Left renal pelvis (tissue), 4 donors: ENCODE measurements at places on chromosomes 6 and 20. TPM values are rescaled to one million over a fixed set of nuclear protein-coding genes. Genes with fewer than 3 reads are reported as not detected.

DNA sequence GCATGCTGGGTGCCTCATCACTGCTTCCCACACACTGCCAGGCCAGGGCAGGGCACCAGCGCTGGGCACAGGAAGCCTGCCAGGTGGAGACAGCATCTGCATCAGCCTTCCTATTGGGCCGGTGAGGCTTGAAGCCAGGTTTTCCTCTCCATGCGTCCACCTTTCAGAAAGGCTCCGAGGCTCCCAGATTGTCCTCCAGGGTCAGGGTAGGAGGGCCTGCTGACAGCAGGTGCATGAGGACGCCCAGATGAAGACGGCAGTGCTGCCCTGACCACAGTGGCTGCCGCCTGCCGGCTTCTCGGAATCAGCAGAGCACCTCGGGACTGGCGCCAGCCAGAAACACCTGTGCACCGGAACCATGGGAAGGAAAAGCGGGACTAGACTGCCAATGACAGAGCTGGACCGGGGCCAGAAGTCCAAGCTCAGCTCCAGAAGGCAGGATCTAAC is 170.5 kb upstream of the CST7 start:
- DNase-seq = no peak

DNA sequence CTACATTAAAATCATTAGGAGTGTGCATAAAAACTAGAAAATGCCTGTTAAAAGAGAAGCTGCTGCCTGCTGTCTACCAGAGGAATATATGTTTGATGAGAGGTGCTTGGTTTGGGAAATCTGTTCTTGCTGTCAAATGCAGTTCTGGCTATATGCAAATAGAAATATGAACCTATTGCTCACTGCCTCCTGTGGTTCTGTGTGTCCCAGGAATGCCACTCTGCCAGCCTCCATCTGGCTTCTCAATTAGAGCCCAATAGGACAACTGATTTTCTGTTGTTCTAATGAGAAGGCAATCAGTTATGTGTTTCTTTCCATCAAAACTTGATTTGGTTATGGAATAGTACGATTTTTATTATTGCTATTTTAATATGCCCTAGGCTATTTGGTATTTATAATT is 759.7 kb downstream of the HDGFL1 start:
- no peak for DNase-seq

DNA sequence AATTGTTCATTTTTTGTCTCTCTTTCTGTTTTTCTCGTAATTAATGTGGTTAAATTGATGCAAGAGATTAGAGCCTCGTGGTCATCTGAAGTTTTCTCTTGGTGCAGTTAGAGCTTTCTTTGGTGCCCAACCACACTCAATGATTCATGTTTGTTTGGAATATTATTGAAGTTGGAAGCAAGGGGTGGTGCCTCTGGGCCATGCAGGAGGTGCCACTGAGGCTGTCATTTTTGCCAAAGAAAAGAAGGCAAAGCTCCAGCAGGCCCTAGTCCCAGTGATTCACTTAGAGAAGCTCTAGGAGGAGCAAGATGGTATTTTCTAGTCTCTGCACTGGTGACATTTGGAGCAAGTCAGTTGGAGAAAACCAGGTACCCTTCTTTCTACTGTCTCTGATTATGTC is 144.5 kb upstream of the RALGAPA2 start:
- DNase-seq = no peak

DNA sequence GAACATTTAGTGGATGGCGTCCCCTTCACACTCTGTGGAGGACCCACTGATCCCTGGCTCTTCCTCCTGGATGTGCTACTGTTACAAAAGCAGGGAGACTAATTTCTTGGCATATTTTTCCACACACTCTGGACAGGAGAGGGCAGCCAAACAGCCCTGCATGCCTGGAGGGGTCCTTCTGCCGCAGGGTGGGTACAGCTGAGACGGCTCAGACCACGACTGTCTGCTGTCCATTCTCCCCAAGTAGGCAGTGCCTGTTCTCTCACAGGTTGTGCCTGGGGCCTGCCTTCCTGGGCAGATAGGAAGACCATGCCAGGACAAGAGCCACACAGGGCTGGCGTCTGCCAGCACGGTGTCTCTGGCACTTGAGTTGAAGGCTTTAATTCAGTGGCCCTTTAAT is 260.1 kb downstream of the FOXC1 start:
- no peak for DNase-seq

- DNase-seq = no peak
Observed at GRCh38 chr6:20211941-20212391, 303 bp downstream of the MBOAT1 start.

- no peak for DNase-seq
Observed at GRCh38 chr6:144944106-144944505, 659.0 kb downstream of the UTRN start.

Gene TINAG
- 22.1 TPM for polyA plus RNA-seq

Gene PXDC1
- polyA plus RNA-seq = 29.0 TPM

Gene PRDM1
- polyA plus RNA-seq = 3.7 TPM

Gene VGLL2
- not detected for polyA plus RNA-seq

Gene TRIM15
- polyA plus RNA-seq = not detected

Gene NKAIN4
- 24.2 TPM for polyA plus RNA-seq

DNA sequence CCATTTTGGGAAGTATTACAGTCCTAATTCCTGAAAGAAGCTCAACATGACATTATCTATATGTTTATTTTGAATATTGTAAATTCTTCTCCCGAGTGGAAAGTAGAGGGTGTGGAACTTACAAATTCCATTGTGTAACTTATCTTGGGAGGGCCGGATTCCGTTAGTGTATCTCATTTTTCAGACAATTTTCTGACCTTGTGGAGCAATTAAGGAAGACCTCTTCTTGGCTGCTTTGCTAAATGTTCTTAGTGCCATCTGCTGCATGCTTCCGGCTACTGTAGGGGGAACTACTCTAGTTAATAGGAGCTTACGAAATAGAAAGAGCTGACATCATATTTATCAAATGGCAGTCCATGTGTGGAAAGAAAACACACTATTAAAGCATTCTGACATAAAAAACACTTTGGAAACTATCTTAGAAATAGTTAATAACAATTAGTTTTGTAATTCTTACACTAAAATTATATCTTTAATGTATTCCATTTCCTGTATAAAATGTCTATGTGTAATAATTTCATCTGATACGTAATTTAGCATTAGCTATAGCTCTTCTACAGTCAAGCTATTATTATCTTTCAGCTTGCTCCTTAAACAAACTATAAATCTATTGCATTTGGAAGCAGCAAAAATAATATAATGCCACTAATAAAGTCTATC is 41.5 kb upstream of the KCNQ5 start:
- no peak for DNase-seq

DNA sequence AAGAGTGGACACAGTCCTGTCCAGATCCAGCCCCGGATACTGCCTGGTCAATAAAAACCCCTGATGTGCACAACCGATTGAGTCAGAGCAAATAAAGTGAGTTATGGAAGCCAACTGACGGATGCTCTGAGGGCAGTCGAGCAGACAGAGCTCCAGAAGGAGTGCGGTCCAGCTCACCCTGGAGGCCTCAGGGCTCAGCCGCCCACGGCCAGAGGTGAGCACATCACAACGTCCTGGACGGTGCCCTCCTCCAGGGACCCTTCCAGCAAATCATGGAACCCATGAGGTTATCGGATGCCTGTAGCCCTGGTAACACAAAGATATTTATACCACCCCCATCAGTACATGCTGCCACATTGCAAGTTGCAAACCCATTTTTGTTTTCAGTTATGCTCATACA is 44.0 kb upstream of the SMOC2 start:
- DNase-seq = no peak

Gene SLC16A10
- polyA plus RNA-seq = 27.0 TPM

Gene BPIFA1
- not detected for polyA plus RNA-seq

- DNase-seq = no peak
Observed at GRCh38 chr20:7214081-7214740, 446.7 kb downstream of the BMP2 start.

Gene FRS3
- 5.0 TPM for polyA plus RNA-seq

Gene NINL
- 37.9 TPM for polyA plus RNA-seq

- DNase-seq = no peak
Observed at GRCh38 chr6:150603176-150603575, 3.5 kb downstream of the PLEKHG1 start.

Gene SNAP91
- 2.6 TPM for polyA plus RNA-seq

GRCh38 chr6:36867471-36868224 is 7.0 kb downstream of the PPIL1 start:
- DNase-seq = no peak

GRCh38 chr6:42769051-42769450 is 12.8 kb upstream of the BICRAL start:
- no peak for DNase-seq

- no peak for DNase-seq
Observed at GRCh38 chr20:23317081-23317480, 33.5 kb upstream of the NXT1 start.

GRCh38 chr6:125748406-125749172 is 843 bp upstream of the HEY2 start:
- no peak for DNase-seq

DNA sequence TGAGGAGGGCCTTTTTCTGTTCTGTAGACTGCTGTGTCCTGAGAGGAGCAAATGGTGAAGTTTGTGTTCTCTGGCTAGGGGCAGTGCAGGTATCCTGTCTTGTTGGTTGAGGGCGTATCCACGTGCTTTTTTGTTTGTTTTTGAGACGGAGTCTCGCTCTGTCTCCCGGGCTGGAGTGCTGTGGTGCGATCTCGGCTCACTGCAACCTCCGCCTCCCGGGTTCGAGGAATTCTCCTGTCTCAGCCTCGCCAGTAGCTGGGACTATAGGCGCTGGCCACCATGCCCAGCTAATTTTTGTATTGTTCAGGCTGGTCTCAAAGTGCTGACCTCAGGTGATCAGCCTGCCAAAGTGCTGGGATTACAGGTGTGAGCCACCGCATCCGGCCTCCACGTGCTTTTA is 10.8 kb upstream of the PXDC1 start:
- no peak for DNase-seq

Gene RBM24
- polyA plus RNA-seq = 1.3 TPM

GRCh38 chr20:21665687-21666446 is 39.6 kb upstream of the PAX1 start:
- no peak for DNase-seq

- peak; percentile 29 for DNase-seq
Observed at GRCh38 chr6:7673063-7673536, 52.8 kb upstream of the BMP6 start.

Gene EDN3
- 6.3 TPM for polyA plus RNA-seq

GRCh38 chr20:62627901-62628612 is 14.2 kb upstream of the SLCO4A1 start:
- DNase-seq = no peak

Gene SMOC2
- polyA plus RNA-seq = 420 TPM

GRCh38 chr6:35610830-35611229 is 77.9 kb downstream of the FKBP5 start:
- DNase-seq = no peak

DNA sequence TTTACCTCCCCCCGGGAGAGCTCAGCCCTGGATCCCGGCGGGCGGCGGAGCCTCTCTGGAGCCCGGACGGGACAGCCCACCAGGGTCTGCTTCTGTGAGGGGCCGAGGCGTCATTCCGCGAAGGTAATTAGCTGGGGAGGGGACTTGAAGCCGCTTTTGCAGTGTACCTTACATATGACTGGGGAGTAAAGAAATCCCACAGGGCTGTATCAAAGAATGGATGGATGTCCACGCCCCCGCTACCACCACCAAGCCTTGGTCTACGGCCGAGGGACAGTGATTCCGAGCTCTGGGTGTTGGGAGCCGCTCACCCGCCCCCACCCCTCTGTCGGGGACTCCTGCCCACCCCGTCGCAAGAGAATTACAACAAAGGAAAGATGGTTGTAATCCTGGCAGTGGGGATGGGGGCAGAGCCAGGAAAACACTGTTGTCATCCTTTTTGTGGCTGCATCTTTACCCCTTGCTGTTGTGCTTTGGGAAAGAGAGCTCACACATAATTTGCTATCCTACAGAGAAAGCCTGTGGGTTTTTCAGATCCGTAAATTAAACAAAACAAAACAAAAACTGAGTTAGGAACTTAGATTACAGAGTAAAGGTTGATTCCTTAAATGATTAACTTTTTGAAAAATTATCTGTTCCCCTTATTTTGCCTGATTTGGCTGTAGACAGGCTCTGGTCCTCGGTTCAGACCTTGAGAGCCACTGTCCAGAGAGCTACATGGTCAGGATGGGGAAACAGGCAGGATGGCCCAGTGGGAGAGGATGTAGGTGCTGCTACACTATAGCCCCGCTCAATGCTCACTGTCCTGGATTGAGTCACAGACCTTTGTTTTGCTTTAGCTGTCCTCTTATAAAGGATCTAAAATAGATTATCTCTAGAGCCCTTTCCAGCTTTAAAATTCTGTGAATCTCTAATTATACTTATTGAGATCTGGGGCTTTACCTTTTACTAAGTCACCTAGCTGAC is 997 bp upstream of the FBXO30 start:
- peak; percentile 36 for DNase-seq

DNA sequence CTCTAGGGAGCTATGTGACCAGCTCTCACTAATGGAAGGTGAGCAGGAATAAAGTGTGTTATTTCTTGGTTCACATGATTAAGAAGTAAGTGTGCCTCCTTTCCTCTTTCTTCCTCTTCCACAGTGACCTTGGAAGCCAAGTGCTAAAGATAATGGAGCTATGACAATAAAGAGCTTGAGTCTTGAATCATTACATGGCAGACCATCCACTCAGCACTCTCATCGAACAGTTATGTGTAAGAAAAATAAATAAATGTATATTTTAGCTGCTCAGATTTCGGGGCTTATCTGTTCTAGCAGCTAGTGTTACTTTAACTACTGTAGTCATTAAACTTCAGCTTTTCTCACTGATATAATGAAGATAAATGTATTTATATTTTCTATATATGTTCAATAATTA is 72.9 kb downstream of the HDGFL1 start:
- no peak for DNase-seq

DNA sequence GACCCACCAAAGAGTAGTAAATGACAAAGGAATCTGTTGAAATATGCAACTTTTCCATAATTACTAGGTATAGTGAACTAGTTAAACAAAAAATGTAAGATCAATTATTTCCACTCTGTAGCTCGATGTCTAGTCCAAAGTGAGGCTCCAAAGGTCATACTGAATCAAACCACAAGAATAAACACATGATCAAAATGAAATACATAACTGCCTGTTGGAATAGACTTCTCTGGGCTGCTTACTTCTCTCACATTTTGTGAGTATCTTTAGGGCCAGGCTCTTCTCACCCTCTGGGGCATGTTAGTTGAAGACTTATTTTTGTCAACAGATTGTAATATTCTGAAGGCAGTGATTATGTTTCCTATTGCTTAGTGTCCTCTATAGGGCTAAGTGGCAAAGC is 103.7 kb upstream of the TMEM170B start:
- no peak for DNase-seq

- no peak for DNase-seq
Observed at GRCh38 chr6:8993111-8993510, 557.8 kb upstream of the SLC35B3 start.

DNA sequence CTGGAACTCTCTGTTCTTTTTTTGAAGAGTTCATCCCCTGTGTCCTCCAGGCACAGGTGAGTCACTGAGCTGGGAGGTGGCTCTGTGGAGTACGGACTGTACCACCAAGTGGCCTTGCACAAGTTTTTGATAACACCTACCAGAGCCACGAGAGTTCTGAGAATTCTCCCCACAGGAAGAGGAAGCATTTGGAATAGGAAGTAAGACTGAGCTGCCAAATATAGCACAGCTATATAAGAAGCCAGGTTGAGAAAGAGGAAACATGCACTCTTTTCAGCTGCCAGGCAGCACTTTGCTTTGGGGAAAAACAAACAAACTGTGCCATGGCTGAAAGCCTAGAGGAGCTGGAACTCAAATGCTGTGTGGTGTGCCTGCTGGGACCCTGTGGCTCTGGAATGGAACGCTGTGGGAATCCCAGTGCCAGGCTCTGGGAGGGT is 70.8 kb upstream of the RIPOR2 start:
- DNase-seq = no peak
